Stimulated activated CD8-positive, alpha-beta memory T cell treated with anti-CD3 and anti-CD28 coated beads, Interleukin-15, amount 100 ng/mL, for 48 hours (primary cell): ENCODE measurements at places on chromosomes 2 and 18.

GRCh38 chr2:160703648-160704585, 210.3 kb upstream of the RBMS1 start:
- peak; percentile 1 for DNase-seq

DNA sequence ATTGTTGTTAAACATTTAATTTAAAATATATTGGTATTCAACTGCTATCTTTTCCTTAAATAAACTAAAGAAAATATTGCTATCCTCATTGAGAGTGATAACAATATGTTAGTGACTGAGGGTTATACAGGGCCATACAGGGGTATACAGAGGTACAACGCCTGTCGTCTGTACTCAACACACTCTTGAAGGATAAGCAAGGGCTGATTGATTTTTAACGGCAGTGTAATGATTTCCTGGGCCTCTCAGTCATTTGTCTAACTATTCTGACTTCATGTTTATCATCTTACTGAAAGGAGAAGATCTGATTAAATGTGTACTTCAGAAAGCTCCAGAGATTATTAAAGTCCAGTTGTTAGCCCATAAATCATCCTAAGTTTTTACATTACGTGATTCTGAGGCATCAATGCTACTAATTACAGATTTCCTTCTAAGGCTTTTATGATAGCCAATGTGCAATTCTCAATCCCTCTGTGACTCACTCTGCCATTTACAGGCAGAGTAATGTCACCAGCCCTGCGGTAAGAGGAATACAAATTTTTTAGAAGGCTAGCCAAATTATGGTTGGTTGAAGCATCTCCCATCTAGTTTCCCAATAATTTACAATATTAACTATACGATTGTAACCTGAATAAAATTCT, 893.0 kb upstream of the CHAC2 start:
- no peak for DNase-seq

- DNase-seq, result no peak
These were observed 231.0 kb downstream of the INSIG2 start for GRCh38 chr2:118319271-118319684.

DNA sequence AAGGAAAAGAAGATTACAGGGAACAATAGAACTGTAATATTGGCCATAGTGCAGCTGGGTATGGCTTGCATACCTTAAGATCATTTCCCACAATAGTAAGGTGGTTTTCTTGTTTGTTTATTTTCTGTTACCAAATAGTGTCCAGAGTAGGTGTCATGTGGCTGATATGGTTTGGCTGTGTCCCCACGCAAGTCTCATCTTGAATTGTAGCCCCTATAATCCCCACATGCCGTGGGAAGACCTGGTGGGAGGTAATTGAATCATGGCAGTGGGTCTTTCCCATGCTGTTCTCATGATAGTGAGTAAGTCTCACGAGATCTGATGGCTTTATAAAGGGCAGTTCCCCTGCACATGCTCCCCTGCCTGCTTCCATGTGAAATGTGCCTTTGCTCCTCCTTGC, 190.1 kb downstream of the ICOS start:
- DNase-seq, result no peak

DNA sequence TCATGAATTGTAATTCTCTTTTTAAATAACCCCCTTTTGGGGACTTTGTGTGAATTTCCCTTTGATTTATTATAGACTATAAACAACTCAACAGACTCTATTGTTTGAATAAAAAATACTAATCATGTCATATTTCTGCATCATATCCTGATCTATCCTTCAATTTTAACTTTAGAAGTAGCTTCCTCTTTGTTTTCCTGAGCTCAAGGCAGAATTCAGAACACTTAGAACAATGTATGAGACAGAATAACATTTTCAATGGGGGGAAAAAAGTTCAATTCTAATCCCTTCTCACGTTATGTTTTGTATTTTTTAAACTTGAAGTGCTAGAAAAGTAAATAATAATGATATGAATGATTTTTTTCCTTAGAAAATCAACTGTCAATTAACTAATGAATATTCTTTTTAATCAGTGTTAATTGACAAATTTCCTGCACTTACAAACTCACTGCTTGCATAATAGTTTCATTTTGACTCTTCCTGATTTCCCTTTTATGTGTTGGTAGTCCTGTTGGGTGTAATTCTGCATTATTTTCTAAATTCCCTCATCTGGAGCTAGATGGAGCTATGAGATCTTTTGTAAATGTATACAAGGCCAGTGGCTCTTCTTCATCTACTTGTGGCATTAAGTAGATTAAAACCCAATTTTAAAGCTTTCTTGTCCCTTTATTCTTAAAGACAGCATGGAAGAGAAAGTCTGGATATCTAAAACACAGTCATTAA, 326.1 kb downstream of the PARD3B start:
- no peak for DNase-seq

DNA sequence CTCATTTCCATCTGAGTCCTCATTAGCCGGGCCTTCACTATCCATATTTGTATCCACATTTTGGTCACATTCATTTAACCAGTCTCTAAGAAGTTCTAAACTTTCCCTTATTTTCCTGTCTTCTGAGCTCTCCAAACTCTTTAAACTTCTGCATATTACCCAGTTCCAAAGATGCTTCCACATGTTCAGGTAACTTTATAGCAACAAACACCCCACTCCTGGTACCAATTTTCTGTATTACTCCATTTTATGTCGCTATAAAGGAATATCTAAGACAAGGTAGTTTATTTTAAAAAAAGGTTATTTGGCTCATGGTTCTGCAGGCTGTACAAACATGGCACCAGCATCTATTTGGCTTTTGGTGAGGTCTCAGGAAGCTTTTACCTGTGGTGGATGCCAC, 38.8 kb upstream of the AGFG1 start:
- DNase-seq, result no peak

DNA sequence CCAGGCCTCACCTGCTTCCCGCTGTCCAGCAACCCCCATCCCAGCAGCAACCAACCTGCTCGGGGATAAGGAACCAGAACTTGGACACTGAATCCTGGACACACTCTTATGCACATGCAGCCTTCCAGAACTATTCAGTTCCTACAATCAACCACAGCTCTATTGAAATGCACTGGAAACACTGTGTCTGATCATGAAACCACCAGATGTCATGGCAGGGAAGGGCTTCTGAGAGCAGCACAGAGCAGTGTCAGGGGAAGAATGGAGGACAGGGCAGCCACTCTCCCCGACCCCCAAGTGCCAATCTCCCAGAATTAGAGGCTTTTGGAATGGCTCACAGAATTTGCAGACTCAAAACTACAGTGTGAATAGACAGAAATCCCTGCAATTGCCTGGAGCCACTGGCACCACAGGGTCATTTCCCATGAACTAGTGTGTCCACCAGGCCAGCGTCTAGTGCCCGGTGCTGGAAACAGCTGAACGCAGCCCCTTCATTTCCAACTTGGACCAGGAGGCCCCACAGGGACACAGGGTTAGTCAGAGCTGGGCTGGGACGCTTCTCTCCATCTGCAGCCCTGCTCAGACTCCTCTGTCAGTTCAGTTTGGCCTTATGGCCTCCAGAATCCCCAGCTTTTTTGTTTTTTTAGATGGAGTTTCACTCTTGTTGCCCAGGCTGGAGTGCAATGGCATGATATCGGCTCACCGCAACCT, 25.5 kb downstream of the MRPL35 start:
- DNase-seq, result no peak

- no peak for DNase-seq
These were observed 114.1 kb downstream of the RIF1 start for GRCh38 chr2:151523850-151524249.

- DNase-seq, result no peak
These were observed 45.8 kb downstream of the ATIC start for GRCh38 chr2:215357660-215358059.

- no peak for DNase-seq
These were observed 148.1 kb upstream of the SIX3 start for GRCh38 chr2:44793322-44793870.

- DNase-seq, result no peak
These were observed 14.0 kb downstream of the ITGA4 start for GRCh38 chr2:181471226-181471625.

DNA sequence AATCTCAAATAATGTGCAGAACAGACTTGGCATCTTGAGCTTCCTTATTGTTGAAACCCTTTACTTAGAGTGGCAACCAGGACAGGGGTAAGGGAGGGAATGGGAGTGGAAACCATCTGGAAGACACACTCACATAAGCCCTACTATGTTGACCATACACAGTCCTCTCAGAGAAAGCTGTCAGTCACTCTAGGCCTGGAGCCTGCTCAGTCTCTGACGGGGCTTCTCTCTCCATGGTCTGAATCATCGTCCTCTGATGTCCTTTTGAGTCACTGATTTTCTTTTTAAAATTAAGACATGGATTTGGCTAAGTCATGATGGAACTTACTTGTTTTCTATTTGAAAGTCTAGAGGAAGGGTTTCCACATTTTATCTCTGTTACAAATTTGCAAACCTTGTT, 74.0 kb downstream of the MYO1B start:
- DNase-seq, result no peak

- DNase-seq, result no peak
These were observed 24.4 kb downstream of the ZNF521 start for GRCh38 chr18:25327584-25327983.

DNA sequence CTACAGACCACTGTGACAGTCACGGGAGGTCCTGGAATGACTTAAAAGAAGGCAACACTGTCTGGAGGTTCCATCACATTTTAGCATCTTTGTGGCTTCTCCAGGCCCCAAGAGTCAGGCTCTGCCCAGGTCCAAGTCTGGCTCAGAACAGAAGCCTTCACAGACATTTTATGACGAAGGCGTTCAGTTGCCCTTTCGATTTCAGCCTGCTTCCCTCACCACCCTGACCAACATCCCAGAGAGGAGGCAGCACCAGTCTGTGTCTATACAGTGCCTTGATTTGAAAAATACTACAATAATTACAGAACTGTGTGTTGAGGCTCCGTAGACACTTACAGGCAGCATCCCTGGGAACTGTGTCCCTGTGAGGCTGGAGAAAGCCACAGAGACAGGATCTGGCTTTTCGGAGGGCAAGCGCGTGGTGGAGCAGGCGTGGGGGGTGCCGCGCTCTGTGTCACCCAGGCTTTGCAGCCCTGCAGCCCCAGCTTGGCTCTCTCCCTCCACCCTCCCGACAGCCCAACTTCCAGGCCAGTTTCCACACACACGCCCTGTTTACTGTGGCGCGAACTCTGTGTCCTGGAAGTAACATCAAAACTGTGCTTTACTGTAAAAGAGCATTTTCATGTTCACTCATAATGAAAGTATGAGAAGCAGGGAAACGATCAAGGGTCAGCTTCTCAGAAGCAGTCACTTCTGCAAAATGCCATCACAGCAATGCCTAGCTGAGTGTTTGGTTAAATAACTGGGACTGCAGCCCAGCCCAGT, 153.5 kb upstream of the ALKAL2 start:
- DNase-seq, result no peak

DNA sequence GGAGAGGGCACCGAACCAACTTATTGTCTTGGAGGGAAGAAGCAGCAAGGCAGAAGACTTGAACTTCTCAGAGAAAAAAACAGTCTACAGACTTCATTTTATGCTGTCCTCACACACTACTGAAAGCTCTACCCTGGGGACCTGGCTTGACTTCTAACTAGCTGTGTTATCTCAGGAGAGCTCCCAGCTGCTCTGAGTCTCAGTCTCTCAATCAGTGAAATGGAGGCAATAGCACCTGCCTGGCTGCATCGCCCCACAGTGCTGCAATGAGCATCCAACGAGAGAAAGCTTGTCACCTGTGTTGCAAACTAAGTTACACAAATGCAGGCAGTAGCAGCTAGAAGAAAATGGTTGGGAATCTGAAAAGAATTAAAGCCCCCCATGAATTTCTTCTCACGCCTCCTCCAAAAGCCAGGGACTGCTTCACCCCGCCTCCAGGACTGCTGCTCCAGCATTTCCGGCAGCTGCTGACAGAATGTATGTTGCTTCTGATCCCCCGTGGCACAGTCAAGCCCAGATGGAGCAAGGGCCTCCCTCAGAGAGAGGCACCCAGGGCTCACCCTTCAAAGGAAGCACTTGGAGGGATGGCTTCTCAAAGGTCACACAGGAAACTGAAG, 116.3 kb downstream of the BCL11A start:
- no peak for DNase-seq

DNA sequence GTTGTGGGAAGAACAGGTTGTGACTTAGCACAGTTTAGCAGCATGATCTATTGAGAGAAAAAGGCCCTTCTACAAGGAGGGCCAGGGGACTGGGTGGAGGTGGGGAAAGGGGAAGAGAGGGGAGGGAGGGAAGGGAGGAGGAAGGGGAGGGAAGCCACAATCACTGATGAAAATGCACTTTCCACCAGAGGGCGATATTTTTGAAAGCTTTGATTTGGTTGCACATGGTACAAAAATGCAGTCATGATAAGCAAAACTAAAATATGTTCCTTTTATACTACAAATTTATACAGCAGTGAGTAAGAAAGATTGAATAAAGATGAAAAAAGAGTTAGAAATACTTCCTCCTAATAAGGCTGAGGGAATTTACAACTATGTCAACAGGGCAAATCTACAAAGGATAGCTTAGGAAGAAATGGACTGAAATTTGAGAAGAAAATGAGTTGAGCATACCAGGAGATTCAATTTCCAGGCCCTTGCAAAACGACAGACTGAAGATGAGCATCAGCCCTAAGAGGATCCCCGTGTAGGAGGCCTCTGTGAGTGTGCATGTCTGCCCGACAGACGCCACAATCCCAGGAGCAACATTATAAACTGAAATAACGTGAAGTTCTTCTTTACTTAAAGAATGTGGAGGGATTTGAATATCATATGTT, 17.2 kb downstream of the SH3YL1 start:
- no peak for DNase-seq

DNA sequence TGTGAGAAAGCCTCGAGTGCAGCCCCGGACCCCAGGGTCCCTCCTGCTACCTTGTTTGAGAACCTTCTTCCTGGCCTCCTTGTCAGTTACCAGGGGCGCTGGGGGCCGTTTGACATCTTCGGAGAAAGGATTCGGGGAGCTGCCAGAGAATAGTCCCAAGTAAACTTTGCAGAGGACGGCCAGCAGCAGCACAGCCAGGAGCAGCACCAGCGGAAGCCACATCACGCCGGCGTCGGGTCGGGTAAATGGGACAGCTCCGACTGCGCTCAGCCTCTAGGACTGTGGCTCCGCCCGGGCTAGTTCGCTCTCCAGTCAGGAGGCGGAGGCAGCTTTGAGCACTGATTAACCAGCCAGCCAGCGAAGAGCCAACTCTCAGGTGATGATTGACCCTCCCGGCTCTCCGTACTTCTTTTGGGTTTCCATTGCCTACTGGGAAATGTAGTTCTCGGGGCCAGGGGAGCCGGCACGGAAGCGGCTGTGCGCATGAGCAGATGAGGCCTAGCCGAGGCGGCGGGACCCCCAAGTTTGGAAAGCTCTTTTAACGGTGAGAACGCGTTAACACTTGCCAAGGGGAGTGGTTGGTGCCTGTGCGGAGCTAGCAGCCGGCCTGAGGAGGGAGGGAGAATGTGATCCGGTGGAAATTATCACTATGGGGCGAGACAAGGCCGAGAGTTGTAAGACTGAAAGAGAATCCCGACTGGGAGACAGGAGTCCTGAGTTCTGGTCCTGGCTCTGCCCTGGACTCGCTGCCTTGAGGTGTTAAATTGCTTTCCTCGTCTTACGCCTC, at the start of the genes ELMOD3 and RETSAT:
Gene ELMOD3, plus strand, starts transcription at position 484 of the 787 bp plus-strand sequence. CDS start 2,430 bp downstream, outside the sequence.
Gene RETSAT, minus strand, starts transcription at position 243 of the 787 bp plus-strand sequence. Its CDS starts 21 bp downstream, at position 222.
- peak; percentile 93 for DNase-seq

GRCh38 chr2:113138428-113139322, 11.3 kb downstream of the IL1RN start:
- DNase-seq, result no peak

- DNase-seq, result peak; percentile 58
These were observed 404.3 kb downstream of the XIRP2 start for GRCh38 chr2:167292430-167293171.
